ENCODE measurements at places on chromosomes 7 and 10. TPM values are rescaled to one million over a fixed set of nuclear protein-coding genes. Genes with fewer than 3 reads are reported as not detected.

MRLN gene
- 1.6 TPM for total RNA-seq

AKR1B15 gene
- 0.17 TPM for total RNA-seq

HOXA2 gene
- total RNA-seq, result 4.4 TPM

ACTL6B gene
- total RNA-seq, result 16.5 TPM

SNX8 gene
- total RNA-seq, result 12.2 TPM

C7orf33 gene
- total RNA-seq, result not detected

NUTM2E gene
- total RNA-seq, result 0.88 TPM

GIMAP8 gene
- 4.7 TPM for total RNA-seq

FAM241B gene
- 5.1 TPM for total RNA-seq

POU6F2 gene
- 1.3 TPM for total RNA-seq

ITGB1 gene
- 259 TPM for total RNA-seq

ACTR3C gene
- 5.6 TPM for total RNA-seq

SYT15B gene
- total RNA-seq, result 2.7 TPM
